ENCODE measurements at places on chromosomes 1 and 21.

GRCh38 chr1:165444897-165445370 is at the start of gene RXRG:
TSS of gene RXRG (minus strand) at chr1:165445126. CDS start at chr1:165444893, 233 bp downstream.
- no peak for ATAC-seq

DNA sequence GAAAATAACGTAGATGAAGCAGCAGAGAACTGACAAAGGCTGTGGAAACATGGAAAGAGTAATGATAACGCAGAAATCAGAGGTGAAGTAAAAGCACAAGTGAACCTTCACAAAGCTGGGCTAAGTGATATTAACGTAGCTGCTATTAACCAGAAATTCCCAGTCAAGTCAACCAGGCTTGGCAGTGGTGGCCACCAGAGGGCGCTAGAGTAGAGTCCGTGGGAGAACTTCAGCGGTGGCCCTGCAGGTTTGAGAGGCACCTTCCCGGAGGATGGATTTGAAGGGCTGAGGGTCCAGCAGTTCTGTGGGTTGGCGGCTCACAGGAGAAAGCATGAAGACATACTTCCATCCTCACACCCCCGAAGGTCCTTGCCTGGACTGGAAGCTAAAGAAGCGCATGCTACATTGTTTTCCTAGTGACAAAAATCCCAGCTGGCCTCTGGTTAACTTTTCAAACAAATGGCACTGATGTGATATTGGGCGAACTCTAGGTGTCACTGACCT is 81.7 kb upstream of the ZNF648 start:
- peak; percentile 67 for ATAC-seq

DNA sequence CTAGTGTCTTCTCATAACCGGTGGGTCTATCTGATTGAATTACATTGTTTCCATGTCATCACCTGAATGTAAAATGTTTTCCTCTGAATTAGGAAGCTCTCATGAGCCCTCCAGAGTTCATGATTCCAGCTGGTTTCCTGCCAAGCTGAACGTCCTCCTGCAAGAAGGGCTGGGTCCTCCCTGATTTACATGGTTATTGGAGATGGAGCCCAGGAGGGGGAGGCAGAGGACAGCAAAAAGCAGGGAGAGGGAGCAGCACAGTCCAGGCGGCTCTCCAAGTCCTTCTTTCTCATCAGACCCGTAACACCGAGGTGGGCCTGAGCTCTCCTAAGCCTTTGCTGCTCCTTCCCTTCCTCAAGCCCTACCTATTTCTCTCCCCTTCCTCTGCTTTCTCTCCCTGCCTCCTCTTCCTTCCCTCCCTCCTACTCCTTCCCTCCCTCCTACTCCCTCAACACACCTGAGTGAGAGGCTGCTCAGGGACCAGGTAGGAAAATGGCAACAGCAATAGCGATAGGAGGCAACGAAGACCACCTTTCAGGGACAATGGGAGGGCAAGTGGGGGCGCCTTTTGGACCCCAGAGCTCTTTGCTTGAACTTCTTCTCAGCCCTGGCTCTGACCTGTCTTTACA is 265.9 kb downstream of the PRDM2 start:
- no peak for ATAC-seq

DNA sequence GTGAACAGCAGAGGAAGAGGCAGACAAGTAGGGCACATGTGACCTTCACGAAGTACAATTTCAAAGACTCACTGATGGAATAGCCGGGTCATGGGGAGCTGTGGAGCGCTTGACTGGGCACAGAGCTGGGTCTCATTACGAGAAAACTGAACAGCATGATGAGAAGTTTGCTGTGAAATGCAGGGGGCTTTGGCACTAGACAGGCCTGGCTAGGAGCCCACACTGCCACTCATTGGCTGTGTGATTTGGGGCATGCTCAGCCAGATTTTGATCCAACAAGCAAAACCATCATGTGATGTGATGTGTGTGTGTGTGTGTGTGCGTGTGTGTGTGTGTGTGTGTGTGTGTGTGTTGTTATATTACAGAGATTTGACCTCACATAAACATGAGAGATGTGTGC is 4.9 kb upstream of the IFNGR2 start:
- no peak for ATAC-seq

- ATAC-seq, result no peak
Observed at GRCh38 chr1:237851210-237851845, 39.4 kb downstream of the ZP4 start.

DNA sequence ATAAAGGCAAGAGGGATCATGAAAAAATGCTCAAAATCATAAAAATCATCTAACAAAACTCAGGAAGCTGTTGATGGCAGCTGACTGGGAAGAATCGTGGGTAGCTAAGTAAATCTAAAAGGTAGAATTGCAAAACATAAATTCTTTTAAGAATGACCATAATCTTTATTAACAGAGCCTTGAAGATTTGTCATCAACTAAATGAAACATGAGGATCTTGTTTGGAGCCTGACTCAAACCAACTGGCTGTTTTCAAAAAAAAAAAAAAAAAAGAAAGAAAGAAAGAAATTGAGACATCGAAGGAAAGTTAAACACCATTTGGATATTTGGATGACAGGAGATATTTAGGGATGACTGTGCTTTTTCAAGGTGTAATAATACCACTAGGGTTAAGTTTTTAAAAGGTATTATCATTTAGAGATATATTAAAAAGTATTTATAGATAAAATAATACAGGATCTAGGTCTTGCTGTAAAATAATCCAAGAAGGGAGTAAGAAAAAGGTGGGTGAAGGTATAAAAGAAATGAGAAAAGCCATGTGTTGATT is 48.6 kb downstream of the CD34 start:
- ATAC-seq, result no peak

GRCh38 chr1:212368073-212368484 is 46.6 kb downstream of the PACC1 start:
- ATAC-seq, result peak; percentile 74

DNA sequence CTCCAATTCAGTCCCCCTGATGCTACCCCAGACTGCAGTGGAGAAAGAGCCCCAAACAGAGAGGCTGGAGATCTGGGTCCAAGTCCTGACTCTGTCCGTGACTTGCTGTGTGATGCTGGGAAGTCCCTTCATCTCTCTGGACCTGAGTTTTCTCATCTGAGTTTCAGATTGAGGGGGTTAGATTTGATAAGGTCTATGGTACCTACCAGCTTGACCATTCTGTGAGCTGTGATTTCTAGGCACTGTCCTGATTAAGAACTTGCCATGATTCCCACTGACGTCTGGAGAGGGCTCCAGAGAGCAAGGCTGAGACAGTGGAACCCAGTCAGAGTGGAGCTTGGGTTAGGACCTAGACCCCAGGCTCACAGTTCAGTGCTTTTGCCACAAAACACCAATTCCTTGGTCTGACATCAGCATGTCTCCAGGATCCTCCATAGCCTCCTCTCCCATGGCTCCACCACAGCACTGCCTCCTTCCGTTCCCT is 43.8 kb upstream of the DMBX1 start:
- no peak for ATAC-seq

GRCh38 chr1:75937034-75937433 is 4.8 kb upstream of the ASB17 start:
- no peak for ATAC-seq

DNA sequence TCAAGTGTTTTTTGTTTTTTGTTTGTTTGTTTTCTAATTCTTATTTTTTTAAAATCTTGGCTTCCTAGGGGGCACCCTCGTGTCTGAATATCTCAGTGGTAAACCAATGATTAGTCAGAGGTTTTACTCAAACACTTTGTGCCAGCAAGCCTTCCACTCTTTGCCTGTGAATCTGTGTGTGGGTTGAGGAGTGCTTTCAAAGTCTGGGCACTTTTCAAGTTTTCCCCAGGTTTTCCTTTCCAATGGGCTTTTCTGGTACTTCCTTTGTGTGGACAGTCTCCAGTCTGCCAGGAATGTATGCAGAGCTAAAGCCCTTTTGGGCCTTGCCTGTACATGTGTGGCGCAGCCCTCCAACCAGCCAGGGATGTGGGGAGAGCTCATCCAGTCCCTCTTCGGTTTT is 9.7 kb upstream of the PPIE start:
- ATAC-seq, result no peak

DNA sequence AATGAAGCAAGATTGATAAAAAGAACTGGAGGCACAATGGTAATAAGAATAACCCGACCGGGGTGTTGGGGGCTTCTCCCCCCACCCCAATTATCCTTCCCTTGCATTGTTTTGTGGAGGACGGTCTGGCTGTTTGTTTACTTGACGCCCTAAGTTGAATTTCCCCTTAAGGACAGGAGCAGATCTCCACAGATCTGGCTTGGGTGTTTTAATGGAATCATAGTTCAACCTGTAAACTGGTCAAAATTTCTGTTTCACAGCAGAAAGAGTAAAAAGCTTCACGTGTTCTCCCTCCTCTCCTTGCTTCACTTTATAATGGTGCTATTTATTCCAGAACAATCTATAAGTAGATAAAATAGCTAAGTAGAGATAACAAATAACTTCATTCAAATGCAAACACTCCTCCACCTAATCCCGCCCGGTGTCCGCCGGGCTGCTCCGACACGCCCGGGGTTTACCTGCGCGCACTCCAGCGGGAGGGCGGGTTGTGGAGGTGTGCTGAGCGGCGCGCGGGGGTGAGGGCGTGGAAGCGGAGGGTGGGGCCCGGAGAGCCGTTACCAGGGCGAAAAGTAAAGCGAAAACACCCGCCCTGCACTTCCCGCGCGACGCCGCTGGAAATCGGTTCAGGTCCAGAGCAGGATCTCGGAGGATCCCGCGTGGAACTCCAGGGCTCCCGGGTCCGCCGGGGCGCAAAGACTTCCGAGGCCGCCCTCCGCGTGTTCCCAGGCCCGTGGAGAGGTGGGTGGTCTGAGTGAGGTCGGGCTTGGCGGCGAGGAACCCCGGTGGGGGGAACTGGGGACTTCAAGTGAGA is 2.0 kb upstream of the ATF3 start:
- no peak for ATAC-seq

GRCh38 chr1:161193561-161194235 is 5.2 kb downstream of the ADAMTS4 start:
- ATAC-seq, result no peak

GRCh38 chr1:153730468-153730988 is 2.7 kb downstream of the INTS3 start:
- ATAC-seq, result no peak

DNA sequence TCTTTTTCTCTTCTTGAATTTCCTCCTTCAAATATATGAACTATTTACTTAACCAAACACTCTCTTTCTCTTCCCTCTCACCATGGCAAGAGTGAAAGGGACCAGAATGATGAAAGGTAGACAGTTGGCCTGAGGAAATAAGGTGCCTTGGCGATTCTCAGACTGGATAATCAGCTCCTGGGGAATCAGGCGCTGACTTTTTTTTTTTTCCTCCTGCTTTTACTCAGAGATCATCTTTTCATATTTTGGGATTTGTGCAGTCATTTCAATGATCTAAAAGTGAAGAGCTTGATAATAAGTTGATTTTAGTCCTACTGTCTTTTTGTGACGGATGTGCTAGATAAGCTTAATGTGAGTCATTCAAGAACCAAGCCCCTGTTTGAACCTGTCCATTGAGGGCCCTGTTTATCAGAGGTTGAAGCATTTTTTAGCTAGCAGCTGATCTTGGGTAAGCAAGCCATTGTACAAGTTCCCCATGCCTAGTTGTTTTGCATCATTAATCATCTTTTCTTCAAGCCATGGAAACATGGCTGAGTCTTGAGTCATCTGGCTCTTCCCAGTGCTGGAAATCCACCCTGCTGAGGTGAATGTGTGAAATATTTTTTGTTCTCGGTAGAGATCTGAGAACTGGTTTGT is 40.8 kb downstream of the ITSN1 start:
- ATAC-seq, result no peak

GRCh38 chr1:226912587-226913176 is 27.4 kb upstream of the COQ8A start:
- peak; percentile 78 for ATAC-seq

DNA sequence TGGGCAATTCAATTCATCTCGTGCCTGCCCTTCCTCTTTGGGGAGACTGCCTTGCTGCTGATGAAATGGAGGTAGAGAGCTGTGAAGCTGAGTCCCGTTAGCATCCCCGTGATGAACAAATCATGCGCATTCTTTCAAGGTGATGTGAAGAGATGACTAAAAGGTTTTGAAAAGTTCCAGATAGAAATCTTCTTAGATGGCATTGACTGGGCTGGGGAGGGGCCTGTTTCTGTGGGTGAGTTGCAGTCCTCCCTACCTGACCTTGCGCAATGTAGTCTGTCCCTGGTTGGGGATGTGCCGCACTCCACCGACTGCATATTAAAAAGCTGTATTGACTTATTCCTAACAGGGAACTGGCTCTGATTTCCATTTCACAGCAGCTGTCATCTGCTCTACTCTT is 49.6 kb downstream of the ST6GALNAC3 start:
- ATAC-seq, result no peak

DNA sequence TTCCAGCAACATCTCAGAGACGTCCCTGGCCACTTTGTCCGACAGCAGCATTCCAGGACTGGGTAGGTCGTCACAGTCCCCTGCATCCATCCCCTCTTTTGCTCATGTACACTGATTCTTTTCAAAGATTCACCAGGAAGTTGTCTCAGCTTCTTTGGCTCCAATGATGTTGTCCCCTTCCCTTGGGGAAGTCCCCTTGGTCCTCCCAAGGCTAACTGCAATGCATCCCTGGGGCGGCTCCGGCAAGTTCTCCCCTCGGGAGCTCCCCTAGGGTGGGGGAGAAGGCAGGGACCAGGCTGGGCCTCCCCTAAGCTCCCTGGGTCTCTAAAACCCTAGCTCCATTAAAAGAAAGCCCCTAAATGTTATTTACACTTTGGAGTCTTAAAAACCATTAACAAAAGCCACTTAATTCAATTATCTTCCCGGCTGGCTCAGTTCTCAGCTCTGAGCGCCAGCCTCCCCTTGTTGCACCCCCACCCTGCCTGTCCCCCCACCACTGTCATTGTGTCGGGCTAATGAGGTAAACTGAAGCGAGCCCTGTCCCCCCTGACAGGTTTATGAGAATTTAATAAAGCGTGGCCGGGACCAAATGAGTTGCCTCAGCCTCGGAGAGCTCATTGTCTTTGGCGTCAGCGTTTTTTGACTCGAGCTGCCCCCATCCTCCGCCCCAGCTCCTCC is 25.3 kb downstream of the KNCN start:
- ATAC-seq, result no peak

- ATAC-seq, result no peak
Observed at GRCh38 chr21:45458281-45459170, 53.6 kb downstream of the COL18A1 start.

- ATAC-seq, result no peak
Observed at GRCh38 chr21:17462276-17462981, 50.4 kb upstream of the CXADR start.

DNA sequence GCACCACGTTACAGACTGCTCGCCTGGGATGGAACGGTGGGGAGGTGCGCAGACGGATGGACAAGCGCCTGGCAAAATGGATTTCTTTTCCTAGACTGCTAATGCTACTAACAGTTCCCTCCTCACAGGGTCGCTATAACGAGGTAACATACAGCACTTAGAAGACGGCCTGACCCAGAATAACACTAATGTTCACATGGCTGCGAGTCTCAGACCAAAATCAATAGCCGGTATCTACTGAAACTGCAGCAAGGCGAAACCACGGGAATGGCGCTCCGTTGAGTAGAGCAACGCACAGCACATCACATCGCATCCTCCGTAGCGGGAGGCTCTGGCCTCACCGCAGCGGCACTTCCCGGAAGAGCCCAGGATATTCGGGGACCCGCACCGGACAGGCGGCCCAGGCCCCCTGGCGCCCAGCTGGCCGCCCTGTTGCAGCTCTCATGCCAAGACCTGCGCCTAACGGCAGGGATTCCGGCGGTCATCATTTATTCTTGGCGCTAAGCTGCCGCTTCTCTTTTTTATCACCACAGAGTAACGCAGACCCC is 46.6 kb downstream of the VPS26C start:
- ATAC-seq, result peak; percentile 37

- no peak for ATAC-seq
Observed at GRCh38 chr21:27646691-27647090, 679.8 kb upstream of the ADAMTS5 start.
